ENCODE measurements at places on chromosomes 3 and 15.

DNA sequence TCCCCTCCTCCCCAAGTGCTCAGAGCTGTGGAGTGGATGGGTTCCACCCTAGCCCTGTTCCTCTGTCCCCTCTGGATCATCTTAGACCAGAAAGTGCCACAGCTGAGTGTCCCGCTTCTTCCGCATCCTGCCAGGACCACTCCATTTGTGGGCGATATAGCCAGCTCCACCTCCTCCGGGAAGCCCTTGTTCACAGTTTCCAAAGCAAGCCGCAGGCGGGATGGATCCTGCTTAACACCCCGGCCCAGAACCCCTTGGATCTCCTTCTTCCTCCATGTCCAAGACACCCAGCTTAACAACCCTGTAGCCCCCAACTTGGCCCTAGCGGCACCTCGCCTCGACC lies 490 bp upstream of the ALAS1 start:
- DNase-seq = no peak

- DNase-seq = no peak
These were observed 88.3 kb downstream of the MYO5A start for GRCh38 chr15:52440414-52440813.

- DNase-seq = no peak
These were observed 102.4 kb upstream of the EOMES start for GRCh38 chr3:27824312-27825200.

- DNase-seq = no peak
These were observed 1052.8 kb downstream of the NAALADL2 start for GRCh38 chr3:175911937-175912336.

GRCh38 chr3:107796791-107797190 lies 274.0 kb downstream of the BBX start:
- no peak for DNase-seq

DNA sequence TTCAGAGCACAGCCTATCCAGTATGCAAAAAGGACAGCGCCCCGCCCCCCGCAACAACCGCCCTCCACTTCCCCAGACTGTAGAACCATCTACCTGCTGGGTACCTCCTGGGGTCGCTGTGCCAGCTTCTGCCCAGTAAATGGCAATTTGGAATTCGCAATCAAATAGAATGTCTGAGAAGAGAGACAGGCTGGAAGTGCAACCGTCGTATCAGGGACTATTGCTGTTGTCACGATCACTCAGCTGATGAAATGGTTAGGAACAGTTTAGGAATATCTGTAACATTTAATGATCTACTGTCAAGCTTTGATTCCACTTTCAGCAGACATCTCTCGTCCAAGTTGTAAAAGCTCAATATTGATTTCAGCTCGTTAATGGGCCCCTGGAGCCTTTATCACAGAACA lies 13.3 kb upstream of the PARL start:
- DNase-seq = no peak

DNA sequence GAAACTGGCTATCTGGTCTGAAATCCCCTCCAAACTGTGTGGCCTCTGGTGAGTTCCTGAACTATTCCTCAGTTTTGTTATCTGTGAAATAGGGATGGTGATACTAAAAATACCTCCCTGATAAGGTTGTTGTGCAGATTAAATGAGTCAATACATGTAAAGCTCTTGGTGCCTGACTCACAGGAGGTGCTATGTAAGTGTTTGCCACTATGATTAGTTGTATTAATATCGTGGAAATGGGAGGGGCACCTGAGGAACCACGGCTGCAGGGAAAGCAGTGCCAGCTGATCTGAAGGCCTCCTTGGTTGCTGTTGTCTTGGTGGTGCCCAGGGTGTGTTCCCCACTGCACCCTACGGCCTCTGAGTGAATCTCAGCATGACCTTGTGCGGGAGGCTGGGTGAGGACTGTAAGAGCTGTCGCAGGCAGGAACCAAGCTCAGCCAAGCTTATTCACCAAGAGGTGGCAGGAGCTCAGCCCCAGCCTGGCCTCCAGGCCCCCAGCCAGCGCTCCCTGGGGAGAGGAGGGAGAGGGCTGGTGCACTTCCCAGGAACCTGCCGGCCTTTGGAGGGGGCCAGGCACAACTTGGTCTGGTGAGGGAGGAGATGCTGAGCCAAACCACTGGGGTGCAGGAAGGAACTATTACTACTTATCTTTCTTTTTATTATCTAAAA lies 44.8 kb upstream of the CCDC174 start:
- no peak for DNase-seq

DNA sequence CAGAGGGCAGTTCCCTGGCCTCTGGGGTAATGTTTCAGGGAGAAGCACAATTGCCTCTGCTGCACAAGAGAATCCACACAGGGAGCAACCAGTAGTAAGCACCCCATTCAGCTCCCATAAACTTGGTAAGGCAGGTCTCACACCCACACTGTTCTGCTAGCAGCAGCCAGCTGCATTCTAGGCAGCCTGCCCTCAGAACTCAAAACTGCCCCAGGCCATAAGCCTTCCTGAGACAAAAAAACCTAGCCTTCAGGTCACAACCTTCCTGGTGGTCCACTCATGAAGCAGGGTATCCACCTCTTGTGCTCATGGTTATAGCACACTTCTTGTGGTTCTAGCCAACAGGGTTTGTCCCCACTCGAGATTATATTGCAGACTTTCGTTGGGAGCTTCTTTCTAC lies 33.7 kb upstream of the ABI3BP start:
- no peak for DNase-seq

- no peak for DNase-seq
These were observed 21.0 kb upstream of the HACD2 start for GRCh38 chr3:123605789-123606234.

DNA sequence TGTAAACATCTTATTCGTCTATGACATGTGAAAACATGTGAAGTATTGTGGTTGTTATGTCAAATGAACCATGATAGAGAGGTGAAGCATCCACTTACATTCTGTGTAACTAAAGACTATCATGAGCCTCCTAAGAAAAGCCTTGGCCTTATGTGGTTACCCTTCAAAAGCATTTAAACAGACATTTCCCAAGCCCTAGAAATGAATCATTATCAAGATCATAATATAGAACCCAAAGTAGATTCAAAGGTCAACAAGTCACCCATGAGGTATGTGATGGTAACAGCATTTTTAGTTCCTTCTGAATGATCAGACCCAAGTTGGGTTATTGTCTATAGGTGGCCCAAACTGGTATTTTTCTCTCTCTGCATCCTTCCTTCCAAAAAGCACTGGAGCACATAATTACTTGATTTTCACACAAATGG lies 408.0 kb downstream of the TBL1XR1 start:
- no peak for DNase-seq

GRCh38 chr3:73933585-73933984 lies 308.8 kb upstream of the PDZRN3 start:
- no peak for DNase-seq

DNA sequence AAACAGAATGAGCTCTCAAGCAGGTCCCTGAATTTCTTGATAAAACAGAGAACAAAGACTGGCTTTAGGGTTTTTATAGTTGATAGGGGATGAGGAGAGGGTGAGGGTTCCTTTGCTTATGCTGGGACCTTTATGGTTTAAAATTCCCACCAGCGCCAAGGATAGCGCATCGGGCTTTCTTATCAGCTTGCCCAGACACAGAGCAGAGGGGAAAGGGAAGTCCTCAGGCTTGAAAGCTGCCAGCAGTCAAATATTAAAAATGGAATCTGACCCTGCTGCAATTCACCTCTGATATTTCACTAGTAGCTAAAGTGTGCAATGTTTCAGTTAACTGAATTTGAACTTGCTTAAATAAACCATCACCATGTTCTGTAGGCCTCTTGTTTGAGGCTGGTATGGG lies 55.0 kb upstream of the EPHA3 start:
- DNase-seq = no peak
